AG10803 (cell line): ENCODE measurements at places on chromosomes 7 and 10.

GRCh38 chr10:59991117-59991516 is 84.8 kb upstream of the CCDC6 start:
- DNase-seq = no peak

DNA sequence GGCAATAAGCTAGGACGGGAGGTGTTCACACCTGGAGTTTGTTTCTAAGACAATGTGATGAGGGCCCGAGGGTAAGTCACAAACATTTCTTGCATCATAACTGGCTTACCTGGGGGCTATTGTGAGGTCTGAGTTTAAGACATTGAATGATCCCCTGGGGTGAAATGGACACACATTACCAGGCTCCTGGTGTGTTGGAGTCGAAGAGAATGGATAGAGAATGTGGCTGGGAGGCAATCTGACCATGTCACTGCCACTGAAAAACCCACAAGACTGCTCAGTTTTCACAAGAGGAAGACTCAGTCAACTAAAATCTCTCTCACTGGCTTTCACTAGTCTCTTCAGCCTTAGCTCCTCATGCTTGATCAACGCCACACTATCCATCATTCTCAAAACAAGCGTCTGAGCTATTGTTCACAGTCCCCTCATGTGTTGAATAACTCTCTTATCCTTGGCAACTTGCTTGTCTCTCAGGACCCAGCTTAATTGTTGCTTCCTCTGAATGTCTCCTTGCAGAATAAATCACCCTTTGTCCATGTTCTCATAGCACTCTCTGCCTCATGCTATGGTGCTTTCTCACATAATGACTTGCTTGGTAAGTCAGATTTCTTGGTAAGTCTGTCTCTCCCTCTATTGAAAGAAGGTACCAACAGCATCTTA is at the start of gene C10orf120:
Gene C10orf120, minus strand, starts transcription at position 51 of the 660 bp plus-strand sequence. CDS start 56 bp downstream, outside the sequence.
- DNase-seq = no peak

DNA sequence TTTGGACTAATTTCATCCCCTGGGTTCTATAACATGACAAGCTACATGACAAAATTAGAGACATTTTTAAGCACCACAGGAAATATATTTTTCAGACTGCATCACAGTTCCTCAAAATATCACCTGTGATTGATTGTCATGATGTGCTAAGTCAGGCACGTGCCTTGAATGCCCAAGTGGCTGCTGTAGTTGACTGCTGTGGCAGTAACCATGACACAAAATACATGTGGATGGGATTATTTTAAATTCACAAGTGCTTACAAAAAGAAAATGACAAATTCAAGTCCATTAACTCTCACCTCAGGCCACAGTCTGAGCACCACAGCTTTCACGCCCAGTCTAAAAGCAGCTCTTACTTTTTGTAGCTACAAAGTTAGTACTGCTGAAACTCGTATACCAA is 45.5 kb downstream of the TNPO3 start:
- no peak for DNase-seq

DNA sequence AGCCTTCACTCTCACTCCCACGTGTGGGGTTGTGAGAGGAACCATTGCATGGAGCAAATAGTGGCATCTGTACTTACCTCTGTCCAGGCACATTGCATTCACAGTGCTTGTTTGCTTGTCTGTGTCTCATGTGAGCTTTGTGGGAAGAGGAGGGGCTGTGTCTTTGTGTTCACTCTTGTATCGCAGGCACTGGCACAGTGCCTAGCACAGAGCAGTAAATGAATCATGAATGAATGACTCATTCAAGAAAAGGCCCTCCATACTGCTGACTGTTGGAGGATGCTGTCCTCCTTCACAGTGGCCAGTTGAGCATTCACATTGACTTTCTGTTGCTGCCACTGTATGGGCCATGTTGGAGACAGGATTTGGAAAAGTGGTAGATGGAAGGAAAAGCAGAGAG is 125.3 kb downstream of the SORCS3 start:
- DNase-seq = no peak

- DNase-seq = no peak
Observed at GRCh38 chr7:38674513-38674912, 43.3 kb upstream of the AMPH start.

GRCh38 chr7:119197172-119197876 is 972.8 kb downstream of the ANKRD7 start:
- no peak for DNase-seq

- no peak for DNase-seq
Observed at GRCh38 chr10:59854571-59854970, 51.8 kb downstream of the CCDC6 start.

GRCh38 chr7:93921607-93922566 is at the start of gene GNG11:
Gene GNG11 (plus strand): TSS chr7:93921735. CDS start chr7:93922138, 403 bp downstream.
- peak; percentile 77 for DNase-seq

- no peak for DNase-seq
Observed at GRCh38 chr7:39357648-39358047, 208.6 kb upstream of the YAE1 start.

GRCh38 chr7:143147070-143147469 is 15.2 kb downstream of the PIP start:
- DNase-seq = no peak

GRCh38 chr7:108308276-108308675 is 148.0 kb downstream of the NRCAM start:
- no peak for DNase-seq

- DNase-seq = peak; percentile 87
Observed at GRCh38 chr10:78552261-78552811, 516.4 kb upstream of the ZMIZ1 start.

DNA sequence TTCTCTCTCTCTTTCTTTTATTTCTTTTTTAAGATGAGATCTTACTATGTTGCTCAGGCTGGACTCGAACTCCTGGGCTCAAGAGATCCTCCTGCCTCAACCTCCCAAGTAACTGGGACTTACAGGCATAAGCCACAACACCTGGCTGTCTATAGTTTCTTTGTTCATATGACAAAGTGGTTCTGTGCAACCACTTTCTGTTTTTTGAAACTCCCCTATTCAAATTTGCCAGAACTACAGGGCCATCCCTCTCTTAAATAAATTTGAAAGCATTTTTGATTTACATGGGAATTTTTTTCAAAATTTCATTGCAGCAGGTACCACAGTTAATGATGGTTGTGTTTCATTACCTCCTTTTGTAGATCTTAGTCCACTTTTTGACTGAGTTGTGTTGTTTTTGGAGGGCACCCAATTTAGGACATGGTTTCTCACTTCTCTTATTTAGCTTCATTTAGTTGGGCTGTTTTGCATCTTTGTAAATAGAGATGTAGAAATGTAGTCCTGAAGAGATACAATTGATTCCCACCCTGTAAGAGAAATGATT is 119.2 kb downstream of the LRRC4 start:
- no peak for DNase-seq

GRCh38 chr7:131497454-131497853 is 59.0 kb downstream of the PODXL start:
- DNase-seq = no peak

- DNase-seq = peak; percentile 39
Observed at GRCh38 chr7:81871606-81872265, 101.9 kb upstream of the HGF start.

DNA sequence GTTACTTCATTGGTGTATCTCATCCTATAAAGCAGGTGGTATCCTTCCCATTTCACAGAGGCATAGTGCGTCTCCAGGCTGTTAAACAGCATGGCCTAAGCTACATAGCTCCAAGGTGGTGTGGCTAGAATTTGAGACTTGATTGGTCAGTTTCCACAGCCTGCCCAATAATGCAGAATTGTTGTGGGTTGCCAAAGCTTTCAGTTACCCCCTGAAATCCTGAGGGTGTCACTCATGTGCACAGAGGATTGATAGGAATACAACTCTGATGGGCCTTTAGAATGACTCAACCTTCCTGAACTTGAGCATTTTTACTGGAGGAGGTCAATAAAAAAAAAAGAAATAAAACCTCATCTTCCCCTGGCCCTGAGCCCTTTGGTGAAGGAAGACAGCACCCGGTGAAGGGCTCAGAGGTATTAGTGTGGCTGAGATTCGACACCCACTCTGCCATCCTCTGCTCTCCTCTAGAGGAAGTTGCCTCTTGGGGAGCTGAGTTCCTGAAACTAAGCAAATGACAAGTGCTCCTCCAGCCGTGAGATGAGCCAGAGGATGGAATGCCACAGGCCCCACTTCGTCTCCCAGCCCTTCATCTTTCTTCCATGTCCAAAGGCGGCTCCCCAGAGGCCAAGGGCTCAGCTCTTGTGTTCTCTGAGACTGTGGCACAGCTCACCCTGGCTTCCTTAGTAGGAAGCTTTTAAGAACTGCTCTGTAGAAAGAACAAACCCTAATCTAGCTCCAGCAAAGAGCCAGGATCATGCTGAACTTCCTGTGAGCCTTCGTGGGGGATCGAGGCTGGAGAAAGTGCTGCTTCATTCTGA is 1.0 kb downstream of the ACSL5 start:
- no peak for DNase-seq

GRCh38 chr7:106568002-106568679 is 92.8 kb downstream of the CCDC71L start:
- no peak for DNase-seq

- DNase-seq = no peak
Observed at GRCh38 chr10:71331736-71332135, 12.7 kb downstream of the SLC29A3 start.

GRCh38 chr10:37801557-37801956 is 55.9 kb downstream of the ZNF248 start:
- DNase-seq = no peak

- peak; percentile 41 for DNase-seq
Observed at GRCh38 chr10:109959259-109960145, 36.2 kb upstream of the XPNPEP1 start.

DNA sequence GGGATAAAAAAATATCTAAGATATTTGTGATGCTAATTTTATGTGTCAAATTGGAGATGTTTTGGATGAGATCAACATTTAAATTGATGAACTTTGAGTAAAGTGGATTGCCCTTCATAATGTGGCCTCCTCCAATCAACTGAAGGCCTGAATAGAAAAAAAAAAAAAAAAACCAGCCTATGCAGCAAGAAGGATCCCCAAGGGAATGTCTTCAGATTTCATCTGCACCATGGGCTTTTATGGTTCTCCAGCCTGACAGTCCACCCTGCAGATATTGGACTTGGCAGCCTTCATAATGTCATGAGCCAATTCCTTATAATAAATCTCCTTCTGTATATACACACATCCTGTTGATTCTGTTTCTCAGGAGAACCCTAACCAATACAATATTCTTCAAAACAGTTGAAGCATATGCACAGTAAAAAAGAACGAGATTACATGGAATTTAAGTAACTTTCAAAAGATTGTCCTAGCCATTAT is 316.9 kb upstream of the PLXDC2 start:
- no peak for DNase-seq

DNA sequence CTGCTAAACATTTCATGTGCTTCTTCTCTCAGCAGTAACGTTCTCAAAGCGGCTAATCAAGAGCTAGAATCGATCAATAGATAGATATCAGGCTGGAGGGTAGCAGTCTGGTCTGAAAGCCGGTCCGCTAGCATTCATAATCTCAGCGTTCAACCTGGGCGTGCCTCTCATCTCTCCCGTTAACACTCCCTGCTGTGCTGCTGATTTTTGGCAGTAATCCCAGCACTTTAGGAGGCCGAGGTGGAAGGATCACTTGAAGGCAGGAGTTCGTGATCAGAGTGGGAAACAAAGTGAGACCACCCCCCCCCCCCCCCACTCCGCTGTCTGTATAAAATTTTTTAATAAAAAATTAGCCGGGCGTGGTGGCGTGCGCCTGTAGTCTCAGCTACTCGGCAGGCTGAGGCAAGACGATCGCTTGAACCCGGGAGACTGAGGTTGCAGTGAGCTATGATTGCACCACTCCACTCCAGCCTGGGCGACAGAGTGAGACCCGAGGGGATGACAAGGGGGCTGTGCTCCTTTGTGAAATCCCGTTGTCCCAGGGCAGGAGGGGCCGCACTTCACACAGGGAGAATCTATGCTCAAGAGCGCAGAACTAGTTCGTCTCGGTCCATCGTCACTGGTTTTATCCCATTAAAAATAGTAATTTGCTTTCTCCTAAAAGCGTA is 624 bp upstream of the CEP55 start:
- DNase-seq = peak; percentile 41

GRCh38 chr10:82497439-82497838 is 622.4 kb downstream of the NRG3 start:
- DNase-seq = no peak

- no peak for DNase-seq
Observed at GRCh38 chr7:143177374-143178119, 5.7 kb upstream of the TAS2R39 start.

DNA sequence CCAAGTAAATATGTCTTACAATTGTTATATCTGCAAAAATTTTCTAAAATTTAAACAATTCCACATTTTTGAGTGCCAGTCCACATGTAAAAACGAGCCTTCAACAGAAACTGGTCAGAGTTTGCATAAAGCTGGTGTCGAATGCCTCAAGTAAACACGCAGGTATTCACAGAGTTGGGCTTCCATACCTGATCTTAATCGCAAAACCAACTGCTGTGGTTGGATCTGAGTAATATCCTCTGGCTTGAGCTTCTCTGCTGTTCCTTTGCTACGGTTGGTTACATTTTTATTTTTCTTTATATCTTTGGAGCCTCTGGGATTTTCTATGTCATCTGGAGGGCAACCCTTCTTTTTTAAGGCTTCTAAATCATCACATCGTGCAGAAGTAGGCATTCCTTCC is 28.4 kb downstream of the ITGB1 start:
- no peak for DNase-seq

- DNase-seq = no peak
Observed at GRCh38 chr7:80106498-80107113, 28.0 kb upstream of the GNAI1 start.

- DNase-seq = no peak
Observed at GRCh38 chr10:48417374-48417773, 110.9 kb downstream of the MAPK8 start.

- DNase-seq = peak; percentile 37
Observed at GRCh38 chr7:132073920-132074589, 502.2 kb downstream of the PLXNA4 start.

DNA sequence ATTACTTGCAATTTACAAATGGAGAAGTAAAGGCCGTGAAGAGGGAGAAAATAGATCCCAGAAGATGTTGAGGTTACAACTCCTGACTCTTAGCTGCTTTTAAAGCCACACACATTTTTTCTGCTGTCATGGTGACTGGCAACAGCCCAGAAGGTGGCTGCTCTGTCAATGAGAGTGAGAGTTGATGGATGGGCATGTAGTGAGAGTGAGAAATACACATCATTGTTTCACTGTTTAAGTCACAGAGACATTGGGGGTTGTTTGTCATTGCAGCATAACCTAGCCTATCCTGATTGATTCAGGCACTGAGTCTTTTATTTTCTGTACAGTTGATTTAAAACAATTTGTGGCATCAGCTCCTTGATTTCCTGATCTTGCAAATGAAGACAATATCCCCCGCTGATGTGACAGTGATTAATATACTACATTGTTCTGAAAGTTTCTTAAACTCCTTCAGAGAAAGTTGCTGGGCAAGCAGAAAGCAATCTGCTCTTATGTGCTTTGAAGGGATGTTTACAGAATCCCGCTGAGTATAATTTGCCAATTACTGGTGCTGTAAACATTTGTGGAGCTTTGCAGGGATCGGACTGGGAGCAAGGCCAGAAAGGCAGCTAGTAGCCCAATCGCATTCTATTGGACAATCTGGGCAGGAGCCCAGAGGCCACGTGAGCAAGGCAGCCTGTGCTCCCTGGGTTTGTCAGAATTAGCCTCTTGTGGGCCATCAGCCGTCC is 229.6 kb downstream of the PRPF18 start:
- DNase-seq = peak; percentile 66
